Hepatocyte (in vitro differentiated cells): ENCODE measurements at places on chromosomes 11 and 22. TPM values are rescaled to one million over a fixed set of nuclear protein-coding genes. Genes with fewer than 3 reads are reported as not detected.

Gene BCO2
- 39.1 and 64.5 TPM in 2 replicates for polyA plus RNA-seq

Gene KRTAP5-8
- 0.26 TPM in 1 of 2 replicates, not detected in the other for polyA plus RNA-seq

Gene TSPAN32
- polyA plus RNA-seq, result 4.8 and 7.0 TPM in 2 replicates

Gene OR4D5
- not detected in 2 replicates for polyA plus RNA-seq

Gene ISX
- 17.7 and 20.6 TPM in 2 replicates for polyA plus RNA-seq

Gene APOA5
- 13.4 and 14.6 TPM in 2 replicates for polyA plus RNA-seq

Gene ZNF215
- polyA plus RNA-seq, result 1.2 and 2.0 TPM in 2 replicates

Gene SBF2
- polyA plus RNA-seq, result 25.7 and 32.7 TPM in 2 replicates

Gene TMEM151A
- polyA plus RNA-seq, result 36.4 and 48.6 TPM in 2 replicates

Gene TREH
- 10.7 and 15.1 TPM in 2 replicates for polyA plus RNA-seq

Gene TRIM29
- polyA plus RNA-seq, result 8.5 and 9.4 TPM in 2 replicates

Gene ATXN10
- 186 and 196 TPM in 2 replicates for polyA plus RNA-seq

Gene PKP3
- 89.5 and 91.3 TPM in 2 replicates for polyA plus RNA-seq

Gene NPTXR
- 3.3 TPM in 2 replicates for polyA plus RNA-seq

Gene ABTB2
- 14.3 and 16.5 TPM in 2 replicates for polyA plus RNA-seq
